ENCODE measurements at places on chromosomes 13 and 19.

DNA sequence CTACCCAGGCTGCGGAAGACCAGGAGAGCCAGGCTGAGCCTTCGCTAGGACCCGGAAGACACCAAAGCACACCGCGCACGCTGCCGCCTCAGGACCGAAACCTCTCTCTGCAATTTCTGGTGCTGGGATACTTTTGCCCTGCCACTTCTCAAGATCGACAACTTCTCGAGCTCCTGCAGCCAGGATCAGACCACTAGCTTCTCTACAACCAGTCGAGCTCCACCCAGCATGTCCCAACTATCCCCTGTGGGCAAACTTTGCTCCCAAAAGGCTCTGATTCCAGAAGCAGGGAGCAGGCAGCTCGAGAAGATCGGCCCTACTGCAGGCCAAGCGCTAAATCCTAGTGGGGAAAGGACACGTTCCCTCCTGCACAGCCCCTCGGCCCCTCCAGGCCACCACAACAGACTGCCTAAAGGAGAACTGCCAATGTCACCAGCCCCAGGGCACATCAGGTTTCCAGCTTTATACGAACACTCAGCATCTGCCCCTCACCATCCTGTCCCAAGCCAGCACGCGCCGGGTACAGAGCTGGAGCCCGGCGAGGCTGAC lies 979 bp downstream of the AKAP8 start:
- peak; percentile 76 for DNase-seq

- no peak for DNase-seq
Measured at GRCh38 chr13:55361141-55361540, 1779.6 kb upstream of the PRR20A start.

GRCh38 chr13:95301968-95302393 lies 730 bp upstream of the ABCC4 start:
- no peak for DNase-seq

GRCh38 chr19:15313649-15314279 lies 18.6 kb downstream of the BRD4 start:
- DNase-seq = no peak

- no peak for DNase-seq
Measured at GRCh38 chr13:21012211-21012610, 49.2 kb downstream of the LATS2 start.

DNA sequence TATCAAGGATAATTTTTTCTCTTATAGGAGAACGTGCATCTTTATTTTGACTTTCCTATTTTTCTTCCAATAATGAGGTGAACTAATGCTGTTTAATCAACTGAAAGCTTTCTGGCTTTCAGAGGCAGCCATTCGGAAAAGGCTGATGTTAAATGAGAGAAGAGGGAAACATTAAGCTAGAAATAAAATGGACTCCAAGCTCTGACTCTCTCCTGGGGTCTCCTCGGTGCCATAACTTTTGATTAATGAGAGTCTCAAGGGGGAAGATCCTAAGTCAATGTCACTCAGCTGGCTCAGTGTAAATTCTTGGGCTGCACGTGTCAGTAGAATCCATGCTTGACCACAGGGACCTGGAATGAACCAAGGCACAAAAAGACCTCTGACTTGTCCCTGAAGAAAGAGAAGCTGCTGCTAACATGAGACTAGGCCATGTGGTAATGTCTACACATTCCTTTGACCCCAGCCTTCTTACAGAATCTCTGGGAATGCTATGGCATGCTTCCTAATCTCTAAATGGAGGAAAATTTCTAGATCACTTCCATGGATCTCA lies 152.2 kb upstream of the RFC3 start:
- DNase-seq = no peak

DNA sequence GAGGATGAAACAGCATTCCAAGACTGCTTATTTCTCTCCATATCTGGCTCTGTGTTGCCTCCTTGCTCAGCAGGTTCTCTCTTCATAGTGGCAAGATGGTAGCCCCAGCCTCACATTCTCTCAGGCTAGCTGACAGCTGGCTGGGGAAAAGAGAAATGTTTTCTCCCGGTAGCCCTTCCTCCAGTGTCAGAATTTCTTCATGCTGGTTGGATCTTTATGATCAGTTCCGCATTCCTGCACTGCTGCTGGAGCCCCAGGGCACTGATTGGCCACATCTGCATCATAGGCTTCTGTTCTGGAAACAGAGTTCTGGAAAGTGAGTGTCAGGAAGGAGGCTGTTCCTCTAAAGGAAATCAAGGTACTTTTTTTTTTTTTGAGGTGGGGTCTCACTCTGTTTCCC lies 24.6 kb downstream of the POP4 start:
- peak; percentile 77 for DNase-seq

GRCh38 chr13:72889495-72889894 lies 107.6 kb downstream of the PIBF1 start:
- no peak for DNase-seq

DNA sequence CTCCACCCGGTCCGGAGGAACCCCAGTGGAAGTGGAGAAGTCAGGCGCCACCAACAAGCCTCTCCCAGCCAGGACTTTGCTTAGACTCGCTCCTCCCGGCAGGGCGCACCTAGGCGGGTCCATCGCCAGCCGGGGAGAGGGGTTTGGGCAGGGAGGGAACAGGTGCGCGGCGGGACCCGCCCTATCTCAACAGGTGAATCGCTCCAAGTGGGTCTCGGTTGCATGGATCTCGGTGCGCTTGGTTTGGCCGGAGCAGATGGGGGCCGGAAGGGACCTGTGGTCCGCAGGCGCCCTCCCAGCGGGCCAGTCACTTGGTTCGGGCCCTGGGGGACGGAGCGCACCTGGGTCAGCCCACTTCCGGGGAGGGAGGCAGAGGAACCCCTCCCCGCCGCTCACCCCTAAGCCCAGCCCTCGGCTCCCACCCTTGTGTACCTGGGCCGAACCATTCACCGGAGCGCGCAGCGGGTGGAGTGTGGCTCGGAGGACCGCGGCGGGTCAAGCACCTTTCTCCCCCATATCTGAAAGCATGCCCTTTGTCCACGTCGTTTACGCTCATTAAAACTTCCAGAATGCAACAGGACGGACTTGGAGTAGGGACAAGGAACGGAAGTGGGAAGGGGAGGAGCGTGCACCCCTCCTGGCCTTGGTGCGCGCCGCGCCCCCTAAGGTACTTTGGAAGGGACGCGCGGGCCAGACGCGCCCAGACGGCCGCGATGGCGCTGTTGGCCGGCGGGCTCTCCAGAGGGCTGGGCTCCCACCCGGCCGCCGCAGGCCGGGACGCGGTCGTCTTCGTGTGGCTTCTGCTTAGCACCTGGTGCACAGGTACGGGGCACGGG lies at the start of gene LSR:
LSR (plus strand) TSS at position 693 of the 836 bp plus-strand sequence; CDS start at position 714, 21 bp downstream.
- peak; percentile 96 for DNase-seq

GRCh38 chr19:15673176-15673654 lies 328 bp downstream of the CYP4F12 start:
- no peak for DNase-seq

DNA sequence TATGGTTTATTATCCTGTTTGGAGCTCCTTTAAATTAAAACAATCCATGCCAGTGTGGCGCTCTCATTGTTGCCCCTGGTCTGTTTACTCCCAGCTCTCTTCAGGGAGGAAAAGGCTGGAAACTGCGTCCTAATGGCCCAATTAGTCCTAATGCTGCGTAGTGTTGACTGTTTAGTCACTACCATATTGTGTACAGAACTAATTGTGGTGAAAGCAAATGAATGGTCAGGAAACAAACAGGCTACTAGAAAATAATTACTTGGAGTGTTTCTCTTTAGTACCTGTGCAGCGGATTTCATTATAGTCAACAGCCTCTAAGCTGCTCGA lies 54.5 kb upstream of the MTIF3 start:
- no peak for DNase-seq

DNA sequence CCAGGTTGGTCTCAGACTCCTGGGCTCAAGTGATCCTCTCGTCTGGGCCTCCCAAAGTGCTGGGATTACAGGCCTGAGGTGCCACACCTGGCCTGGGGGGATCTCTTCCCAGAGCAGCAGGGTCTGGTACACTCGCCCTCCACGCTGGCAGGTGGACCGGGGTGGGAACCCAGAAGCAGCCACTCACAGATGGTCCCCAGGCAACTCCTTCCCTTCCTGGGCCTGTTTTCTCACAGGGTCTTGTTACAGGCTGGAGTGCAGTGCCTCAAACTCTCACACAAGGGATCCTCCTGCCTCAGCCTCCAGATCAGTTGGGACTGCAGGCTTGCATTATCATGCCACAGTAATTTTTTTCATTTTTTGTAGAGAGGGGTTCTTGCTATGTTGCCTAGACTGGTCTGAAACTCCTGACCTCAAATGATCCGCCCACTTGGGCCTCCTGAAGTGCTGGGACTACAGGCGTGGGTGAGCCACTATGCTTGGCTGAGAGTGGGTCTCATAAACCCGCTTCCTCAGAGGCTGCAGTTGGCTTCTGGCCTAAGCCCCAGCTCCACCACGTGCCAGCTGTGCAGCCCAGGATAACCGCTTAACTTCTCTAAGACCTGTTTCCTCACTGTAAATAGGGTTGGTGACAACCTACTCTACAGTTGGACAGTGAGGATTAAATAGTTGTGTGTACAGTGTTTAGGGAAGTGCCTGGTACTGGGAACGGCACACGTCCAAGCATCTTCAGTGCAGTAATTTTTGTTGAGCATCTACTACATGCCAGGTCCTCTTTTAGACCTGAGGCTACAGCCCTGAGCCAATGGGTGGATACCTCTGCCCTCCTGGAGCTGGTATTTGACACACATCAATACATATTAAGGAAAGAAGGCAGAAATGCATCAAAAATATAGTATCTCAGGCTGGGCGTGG lies 871 bp upstream of the CCER2 start:
- DNase-seq = no peak

GRCh38 chr13:80360453-80360800 lies 19.5 kb upstream of the SPRY2 start:
- DNase-seq = no peak

DNA sequence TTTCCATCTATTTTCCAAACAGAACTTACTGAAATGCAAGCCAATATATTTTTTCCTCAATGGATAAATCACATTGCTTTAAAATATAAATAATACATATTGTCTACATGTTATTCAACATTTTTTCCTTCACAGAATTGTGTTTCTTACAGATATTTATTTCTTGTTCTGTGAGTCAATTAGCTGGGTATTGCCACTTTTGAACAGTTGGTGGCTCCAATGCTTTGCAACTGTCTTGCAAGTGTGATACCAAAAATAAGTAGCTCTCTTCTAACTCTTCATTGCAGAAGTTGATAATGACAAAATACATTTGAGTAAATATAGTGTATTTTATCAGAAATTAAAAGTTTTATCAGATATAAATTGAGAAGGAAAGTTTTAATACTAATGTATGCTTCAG lies 17.1 kb upstream of the GPC5 start:
- no peak for DNase-seq
